ENCODE measurements at places on chromosomes 7 and 10.

DNA sequence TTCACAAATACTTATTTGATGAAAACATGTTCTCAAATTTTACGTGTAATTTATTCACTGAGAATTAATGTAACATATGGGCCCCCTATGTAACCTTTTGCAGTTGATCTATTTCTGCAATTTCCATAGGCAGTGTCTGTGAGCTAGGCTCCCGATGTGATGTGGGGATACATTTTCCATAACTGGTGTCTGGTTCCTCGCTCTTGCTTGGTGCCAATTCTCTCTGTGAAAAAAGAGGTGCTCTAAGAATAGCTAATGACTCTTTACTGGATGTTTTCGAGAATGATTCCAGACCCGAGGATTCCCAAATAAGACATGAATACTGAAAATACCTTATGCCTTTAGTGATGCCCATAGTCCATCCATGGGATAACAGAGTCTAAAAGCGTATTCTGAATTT lies 286.7 kb upstream of the FZD8 start:
- DNase-seq = no peak

DNA sequence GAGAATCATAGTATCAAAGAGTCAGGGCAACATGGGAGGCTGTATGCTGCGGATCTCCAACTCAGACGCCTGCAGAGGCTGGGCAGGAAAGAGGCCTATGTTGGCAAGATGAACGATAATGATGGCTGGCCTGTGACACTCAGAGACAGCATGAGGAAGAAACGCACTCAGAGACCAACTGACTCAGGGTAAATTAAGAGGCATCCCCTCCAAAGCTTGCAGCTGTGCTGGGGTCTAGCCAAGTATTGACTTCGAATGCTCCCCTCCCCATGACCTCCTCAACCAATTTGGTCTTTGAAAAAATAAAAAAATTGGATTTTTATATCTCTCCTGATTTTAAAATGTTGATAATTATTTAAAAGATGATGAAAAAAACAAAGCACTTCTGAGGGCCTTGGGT lies 718.9 kb downstream of the GRID1 start:
- DNase-seq = no peak

GRCh38 chr10:60733826-60734225 lies 44.5 kb upstream of the CDK1 start:
- DNase-seq = no peak

- DNase-seq = no peak
Measured at GRCh38 chr10:117408436-117409384, 33.5 kb upstream of the PDZD8 start.

DNA sequence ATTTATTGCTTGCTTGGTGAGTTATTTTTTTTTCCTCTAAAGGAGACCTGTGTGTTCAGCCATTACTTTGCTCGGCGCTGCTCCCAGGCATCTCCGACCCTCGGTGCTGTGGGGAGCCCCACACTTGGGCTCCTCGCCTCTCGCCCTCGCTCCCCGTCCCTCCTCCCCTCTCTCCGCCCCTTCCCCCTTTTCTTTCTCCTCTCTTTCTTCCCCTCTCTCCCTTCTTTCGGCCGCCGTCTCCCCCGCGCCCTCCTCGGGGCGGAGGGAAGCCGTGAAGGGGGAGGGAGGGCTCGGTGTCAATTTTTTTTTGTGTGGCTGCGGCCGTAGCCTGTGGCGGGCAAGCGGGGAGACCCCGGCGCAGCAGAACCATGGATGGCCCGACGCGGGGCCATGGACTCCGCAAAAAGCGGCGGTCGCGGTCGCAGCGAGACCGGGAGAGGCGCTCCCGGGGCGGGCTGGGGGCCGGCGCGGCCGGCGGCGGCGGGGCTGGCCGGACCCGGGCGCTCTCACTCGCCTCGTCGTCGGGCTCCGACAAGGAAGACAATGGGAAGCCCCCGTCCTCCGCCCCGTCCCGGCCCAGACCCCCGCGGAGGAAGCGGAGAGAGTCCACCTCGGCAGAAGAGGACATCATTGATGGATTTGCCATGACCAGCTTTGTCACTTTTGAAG lies 1.1 kb downstream of the AUTS2 start:
- DNase-seq = no peak

- no peak for DNase-seq
Measured at GRCh38 chr10:92574548-92575261, 812 bp upstream of the IDE start.

DNA sequence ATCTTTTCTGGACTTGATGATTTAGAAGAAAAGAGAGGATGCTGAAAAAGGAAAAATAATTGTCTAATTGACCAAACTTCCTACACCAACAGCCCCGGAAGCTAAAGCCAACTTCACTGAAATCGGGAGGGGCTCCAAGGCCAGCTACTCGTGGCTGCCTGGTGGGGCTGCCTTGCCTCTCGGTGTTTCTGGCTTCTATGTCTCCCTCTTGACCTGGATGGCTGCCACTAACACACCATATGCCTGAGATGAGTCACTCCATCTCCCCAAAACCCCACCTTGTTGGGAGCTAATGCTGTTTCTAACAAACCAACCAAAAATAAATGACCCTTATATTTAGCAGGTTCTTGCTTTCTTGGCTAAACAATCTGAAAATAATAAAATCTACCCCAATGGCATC lies 87.6 kb upstream of the AFAP1L2 start:
- peak; percentile 52 for DNase-seq

GRCh38 chr10:93123766-93124165 lies 50.1 kb downstream of the CYP26A1 start:
- DNase-seq = no peak

- DNase-seq = no peak
Measured at GRCh38 chr10:34374356-34375045, 440.6 kb downstream of the PARD3 start.

GRCh38 chr10:87850742-87851205 lies 12.6 kb downstream of the KLLN start:
- DNase-seq = peak; percentile 42

DNA sequence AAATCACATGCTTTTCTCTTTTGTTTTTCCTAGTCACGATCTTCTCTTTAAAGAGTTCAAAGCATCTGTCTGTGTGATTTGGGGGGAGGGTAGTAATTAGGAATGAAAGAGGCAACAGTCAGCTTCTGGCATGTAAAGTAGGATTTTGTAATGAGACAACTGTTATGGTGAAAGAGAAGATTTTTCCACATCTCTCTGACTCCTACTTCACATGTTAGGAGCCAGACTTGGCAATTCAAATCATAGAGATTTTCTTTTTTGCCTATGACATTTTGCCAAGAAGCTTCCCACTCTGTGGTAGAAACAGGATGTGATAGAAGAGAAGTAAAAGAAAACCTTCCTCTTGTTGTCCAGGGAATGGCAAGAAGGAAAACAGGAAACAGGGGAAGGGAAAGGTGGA lies 38.3 kb upstream of the KLHL7 start:
- DNase-seq = no peak

GRCh38 chr7:75804004-75804403 lies 9.6 kb downstream of the CCL24 start:
- DNase-seq = no peak

DNA sequence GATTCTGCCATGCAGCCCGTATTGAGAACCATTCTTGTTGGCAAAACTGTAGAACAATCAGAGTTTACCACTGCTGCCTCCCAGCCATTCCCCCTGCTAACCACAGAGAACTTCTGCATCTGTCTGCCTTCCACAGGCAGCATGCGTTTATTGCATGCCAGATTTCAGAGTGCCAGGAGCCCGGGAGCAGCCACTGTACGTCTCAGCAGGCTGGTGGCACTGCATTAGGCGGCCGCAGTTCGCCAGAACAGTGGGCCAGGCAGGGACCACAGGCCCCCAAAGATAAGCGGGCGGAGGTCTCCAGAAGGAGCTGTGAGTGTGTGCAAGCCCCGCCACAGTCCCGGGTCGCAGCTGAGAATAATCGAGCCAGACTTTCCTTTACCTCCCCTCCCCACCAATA lies 31.8 kb downstream of the ZNF467 start:
- peak; percentile 16 for DNase-seq

DNA sequence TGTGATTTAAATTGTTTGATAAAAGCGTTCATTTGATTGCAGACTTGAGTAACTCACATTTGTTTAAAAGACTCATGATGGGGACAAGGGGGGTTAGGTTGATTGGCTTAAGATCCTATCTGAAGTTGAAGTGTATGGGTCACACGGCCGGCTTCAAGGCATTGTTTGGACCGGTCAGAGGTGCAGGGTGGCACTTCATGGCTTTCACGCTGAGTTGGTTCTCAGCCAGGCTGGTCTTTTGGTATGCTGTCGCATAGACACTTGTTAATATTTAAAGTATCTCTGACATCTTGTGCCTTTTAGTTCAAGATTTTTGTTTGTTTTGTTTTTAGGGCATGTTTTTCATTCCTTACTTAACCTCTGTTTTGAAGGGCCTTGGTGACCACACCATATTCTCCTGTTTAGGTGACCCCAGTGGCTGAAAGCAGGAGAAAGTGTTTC lies 58.1 kb downstream of the CCNY start:
- DNase-seq = no peak

GRCh38 chr10:131248376-131249165 lies 63.0 kb downstream of the TCERG1L start:
- no peak for DNase-seq

DNA sequence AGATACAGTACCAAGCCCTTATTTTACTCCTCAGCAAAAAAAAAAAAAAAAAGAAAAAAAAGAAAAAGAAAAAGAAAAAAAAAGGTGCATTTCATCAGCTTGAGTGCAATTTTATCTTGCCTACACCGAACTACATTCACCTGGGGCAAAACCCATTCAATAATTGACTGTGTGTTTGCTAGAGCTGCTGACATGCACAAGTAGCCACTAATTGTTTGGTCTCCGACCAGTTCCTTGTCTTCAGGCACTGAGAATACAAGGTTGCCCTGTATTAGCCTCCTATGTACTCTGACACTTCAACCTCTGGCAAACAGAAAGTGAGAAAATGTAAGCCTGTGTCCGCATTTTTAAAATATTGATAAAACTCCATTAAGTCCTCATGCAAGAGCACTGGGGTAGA lies 1579.4 kb upstream of the LRRTM3 start:
- DNase-seq = no peak

DNA sequence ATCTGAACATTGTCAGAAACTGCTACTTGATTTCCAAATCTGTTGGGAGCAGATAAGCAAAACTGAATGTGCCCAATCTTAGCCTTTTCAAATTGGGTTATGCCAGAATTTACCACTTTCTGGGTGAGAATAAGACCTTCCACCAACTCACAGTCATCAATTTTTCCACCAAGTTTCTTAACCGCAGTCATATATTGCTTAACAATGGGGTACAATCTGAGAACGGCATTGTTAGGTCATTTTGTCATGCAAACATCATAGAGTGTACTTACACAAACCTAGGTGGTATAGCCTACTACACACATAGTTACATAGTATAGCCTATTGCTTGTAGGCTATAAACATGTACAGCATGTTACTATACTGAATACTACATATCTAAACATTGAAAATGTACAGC lies 16.0 kb downstream of the MRPS33 start:
- no peak for DNase-seq

GRCh38 chr10:62582804-62583208 lies 208.6 kb downstream of the ZNF365 start:
- peak; percentile 94 for DNase-seq
